ENCODE measurements at places on chromosomes 2 and 18.
A peak's percentile ranks its signal among the peaks of the same experiment; 100 is the strongest.

- no peak for DNase-seq
Measured at GRCh38 chr2:58319481-58319880, 78.4 kb upstream of the FANCL start.

DNA sequence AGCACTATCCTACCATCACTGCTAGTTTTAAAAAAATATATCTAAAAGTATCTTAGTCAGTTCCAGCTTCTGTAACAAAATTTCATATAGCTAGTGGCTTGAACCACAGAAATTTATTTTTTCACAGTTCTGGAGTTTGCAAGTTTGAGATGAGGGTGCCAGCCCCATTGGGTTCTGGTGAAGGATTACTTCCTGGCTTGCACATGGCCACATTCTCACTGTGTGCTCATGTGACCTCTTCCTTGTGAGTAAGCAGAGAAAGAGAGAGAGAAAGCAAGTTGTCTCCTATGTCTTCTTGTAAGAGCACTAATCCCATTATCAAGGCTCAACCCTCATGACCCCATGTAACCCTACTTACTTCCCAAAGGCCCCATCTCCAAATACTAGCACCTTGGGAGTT lies 158.9 kb downstream of the DOK6 start:
- DNase-seq, result no peak

DNA sequence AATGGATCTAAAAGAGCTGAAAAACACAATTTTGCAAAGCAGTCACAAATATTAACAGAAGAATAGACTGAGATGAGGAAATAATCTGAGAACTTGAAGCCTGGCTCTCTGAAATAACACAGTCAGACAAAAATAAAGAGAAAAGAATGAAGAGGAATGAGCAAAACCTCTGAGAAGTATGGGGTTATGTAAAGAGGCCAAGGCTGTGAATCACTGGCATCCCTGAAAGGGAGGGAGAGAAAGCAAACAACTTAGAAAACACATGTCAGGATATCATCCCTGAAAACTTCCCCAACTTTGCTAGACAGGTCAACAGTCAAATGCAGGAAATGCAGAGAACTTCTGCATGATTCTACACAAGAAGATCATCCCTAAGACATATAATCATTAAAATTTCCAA lies 73.5 kb upstream of the LHCGR start:
- DNase-seq, result no peak

DNA sequence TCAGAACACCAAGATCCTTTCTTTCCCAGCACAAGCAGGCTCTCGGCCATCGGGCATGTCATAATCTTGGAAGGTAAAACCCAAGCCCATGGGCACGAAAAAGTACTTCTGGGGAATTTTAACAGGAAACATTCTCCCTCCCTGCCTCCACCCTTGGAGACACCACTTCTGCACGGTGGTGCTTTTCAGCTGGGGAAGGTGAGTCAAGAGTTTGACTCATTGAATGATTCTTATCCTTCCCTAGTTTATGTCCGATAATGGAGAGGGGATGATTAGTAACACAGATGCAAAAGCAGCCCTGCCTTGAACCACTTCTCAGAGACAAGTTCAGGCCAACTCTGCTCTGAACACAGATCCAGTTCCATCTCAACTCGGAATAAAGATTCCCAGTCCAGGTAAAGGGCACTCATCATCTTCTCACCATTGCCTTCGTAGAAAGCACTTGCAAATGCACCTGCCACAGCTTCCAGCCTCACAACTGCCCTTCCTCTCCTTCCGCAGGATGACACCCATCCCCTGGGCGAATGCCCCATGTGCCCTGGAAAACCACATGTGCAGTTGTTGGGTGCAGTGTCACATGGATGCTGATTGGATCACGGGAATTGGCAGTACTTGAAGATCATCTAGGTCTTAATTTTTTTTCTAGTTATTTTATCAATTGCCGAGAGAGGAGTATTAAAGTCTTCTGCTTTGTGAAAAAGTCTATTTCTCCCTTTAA lies 136.2 kb downstream of the PXDN start:
- no peak for DNase-seq

DNA sequence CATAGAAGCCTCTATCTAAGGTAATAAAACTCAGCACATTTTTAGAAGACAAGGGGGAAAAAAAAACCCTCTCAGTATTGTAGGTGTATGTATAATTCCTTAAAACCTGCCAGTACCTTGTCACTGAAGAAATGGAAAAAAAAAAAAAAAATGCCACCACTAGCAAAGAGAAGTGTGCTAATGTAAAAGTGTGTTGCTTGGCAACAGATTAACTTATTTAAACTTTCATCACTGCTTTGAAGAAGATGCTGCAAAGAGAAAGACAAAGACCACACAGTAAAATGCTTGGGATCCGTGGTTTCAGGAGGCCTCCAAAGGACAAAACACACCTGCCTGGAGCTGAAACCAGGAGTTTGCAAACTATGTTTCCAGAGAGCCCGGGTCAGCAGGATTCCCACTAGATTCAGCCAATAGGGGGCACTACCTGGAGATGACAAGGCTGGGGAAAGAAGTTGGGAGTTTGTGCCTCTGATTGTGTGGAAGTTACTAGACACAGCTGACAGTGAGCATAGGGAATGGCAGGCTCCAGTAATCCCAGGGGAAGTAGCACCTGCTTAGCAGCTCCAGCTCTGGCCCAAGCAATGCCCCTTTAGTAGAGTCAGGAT lies 169.1 kb upstream of the TRIB2 start:
- no peak for DNase-seq

- DNase-seq, result no peak
Measured at GRCh38 chr2:222169346-222169745, 129.5 kb downstream of the PAX3 start.

DNA sequence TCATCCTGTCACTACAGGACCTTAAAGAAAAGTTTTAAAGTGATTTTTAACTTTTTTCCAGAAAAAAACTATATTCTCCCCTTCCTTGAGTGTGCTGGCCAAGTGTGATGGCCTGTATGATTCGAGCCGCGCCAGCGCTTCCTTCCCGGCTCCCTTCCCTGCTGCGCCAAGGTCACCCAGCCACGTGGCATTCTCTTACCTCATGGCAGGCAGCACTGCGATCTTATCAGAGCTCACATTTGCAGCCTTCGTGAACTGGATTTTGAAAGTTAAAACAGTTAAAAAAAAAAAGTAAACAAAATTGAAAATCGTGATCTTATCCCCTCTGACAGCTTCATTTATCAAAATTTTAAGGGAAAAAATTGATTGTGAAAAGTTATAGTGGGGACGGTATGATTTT lies 279.8 kb downstream of the PTGR3 start:
- DNase-seq, result no peak

DNA sequence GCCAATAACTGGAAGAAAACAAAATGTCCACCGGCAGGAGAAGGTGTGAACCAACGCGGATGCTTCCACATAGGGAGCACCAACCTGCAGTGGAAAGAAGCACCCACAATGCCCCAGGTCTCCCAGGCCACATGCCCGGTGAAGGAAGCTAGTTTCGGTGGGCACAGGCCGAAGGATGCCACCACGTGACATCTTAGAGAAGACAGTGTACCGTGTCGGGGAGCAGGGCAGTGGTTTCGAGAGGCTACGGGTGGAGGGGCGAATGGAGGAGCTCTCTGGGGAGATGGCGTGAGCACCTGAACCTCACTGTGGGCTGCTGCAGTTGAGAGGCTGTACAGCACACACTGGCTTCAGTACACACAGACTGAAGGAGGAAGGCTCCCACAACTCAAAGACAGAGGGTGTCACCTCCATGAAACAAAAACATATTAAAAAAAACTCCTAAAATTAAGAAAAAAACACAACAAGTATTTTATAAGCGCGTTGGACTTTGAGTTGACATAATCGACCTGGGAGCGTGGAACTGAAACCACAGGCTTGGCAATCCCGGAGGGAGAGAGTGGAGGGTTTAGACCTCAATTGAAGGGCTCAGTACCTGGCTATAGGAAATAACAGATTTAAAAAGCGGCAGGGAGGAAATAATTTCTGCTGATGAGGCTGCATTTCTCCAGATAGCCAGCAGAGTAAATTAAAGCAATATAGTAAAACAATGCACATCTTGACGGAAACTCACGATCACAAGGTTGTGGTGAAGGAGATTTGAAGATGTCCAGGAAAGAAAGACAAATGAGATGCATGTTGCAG lies 160.1 kb downstream of the RTP5 start:
- no peak for DNase-seq

DNA sequence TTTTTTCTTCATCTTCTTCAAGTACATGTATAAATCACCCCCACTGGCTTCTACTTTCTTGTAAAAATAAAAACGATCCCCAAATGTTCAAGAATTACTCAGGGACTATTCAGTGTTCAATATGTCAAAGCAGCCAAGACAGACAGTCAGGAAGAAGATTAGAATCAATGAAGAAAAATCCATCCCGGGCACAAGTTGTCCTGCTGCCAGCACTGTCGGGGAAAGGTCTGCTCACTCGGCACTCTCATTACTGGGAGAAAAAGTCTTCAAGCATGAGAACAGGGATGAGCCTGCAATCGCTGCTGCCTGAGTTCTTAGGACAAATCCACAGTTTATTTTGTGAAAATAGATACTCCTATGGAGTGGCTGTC lies 482.8 kb upstream of the KLHL29 start:
- no peak for DNase-seq

GRCh38 chr2:44969936-44970335 lies 28.4 kb downstream of the SIX3 start:
- no peak for DNase-seq

GRCh38 chr2:5696404-5696944 lies 4.3 kb downstream of the SOX11 start:
- no peak for DNase-seq

GRCh38 chr2:52113338-52113737 lies 1081.4 kb upstream of the NRXN1 start:
- no peak for DNase-seq

GRCh38 chr2:121075641-121076497 lies 209.1 kb downstream of the TFCP2L1 start:
- peak; percentile 27 for DNase-seq

GRCh38 chr2:213187833-213188532 lies 36.6 kb upstream of the IKZF2 start:
- no peak for DNase-seq

DNA sequence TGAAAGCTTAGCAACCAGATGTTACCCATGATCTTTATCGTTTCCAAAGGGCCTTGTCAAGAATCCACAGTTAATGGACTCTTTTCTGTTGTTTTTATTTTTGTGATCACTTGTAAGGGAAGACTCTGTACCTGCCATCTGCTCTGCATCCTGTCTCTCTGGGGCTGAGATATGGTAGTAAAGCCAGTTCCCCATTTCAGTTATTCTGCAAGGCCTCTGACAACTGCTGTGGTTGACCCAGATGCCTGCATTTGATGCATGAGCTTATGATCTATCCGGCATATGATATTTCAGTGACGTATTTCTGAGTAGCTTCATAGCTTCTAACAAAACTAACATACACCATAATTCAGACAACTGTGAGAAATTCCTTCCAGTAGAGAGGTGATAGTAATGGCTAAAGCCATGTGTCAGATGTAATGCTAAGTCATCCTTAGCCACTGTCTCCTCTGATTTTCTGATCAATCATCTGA lies 105.1 kb downstream of the TPO start:
- DNase-seq, result no peak

- no peak for DNase-seq
Measured at GRCh38 chr2:96503637-96504243, 1.4 kb downstream of the NEURL3 start.

DNA sequence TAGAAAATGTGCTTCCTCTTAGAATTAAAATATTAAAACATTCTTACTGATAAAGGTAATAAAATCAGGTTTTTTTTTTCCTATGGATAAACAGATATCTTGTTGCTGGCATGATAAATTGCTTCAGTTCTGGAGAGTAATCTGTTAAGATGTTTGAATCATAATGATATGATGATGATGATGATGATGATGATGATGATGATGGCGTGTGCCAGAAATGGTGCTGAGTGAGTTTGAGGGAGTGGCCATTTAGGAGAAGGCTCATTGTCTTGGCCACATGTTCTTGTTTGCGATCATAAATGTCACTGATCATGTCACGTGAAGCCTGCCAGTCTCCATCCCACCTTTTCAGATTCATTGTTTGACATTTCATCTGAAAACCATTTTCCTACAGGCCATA lies 35.0 kb downstream of the ADAM23 start:
- DNase-seq, result no peak

DNA sequence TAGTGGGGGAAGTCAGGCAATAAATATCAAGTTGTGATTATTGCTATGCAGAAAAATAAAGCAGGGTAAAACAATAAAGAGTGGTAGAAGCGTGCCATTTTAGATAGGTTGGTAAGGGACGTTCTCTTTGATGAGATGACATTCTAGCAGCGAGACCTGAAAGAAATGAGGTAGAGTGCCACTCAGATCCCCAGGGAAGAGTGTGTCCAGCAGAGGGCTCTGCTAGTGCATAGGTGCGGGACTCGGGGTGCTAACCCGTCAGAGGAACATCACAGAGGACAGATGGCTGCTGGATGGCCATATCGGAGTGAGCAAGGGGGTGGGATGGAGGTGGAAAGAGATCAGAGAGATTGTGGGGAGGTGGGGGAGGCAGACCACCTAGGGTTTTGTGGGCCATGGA lies 16.3 kb upstream of the GTF2A1L start:
- no peak for DNase-seq

- no peak for DNase-seq
Measured at GRCh38 chr18:69956057-69956456, 8.4 kb upstream of the CD226 start.

- DNase-seq, result peak; percentile 97
Measured at GRCh38 chr2:228367356-228367755, 185.9 kb upstream of the SPHKAP start.

GRCh38 chr2:241857041-241857541 lies 1.6 kb downstream of the PDCD1 start:
- no peak for DNase-seq

- peak; percentile 67 for DNase-seq
Measured at GRCh38 chr2:218216336-218216673, 684 bp upstream of the ARPC2 start.

GRCh38 chr2:22690096-22690495 lies 694.9 kb upstream of the KLHL29 start:
- DNase-seq, result no peak

GRCh38 chr18:69998523-69998987 lies 50.9 kb upstream of the CD226 start:
- DNase-seq, result no peak

DNA sequence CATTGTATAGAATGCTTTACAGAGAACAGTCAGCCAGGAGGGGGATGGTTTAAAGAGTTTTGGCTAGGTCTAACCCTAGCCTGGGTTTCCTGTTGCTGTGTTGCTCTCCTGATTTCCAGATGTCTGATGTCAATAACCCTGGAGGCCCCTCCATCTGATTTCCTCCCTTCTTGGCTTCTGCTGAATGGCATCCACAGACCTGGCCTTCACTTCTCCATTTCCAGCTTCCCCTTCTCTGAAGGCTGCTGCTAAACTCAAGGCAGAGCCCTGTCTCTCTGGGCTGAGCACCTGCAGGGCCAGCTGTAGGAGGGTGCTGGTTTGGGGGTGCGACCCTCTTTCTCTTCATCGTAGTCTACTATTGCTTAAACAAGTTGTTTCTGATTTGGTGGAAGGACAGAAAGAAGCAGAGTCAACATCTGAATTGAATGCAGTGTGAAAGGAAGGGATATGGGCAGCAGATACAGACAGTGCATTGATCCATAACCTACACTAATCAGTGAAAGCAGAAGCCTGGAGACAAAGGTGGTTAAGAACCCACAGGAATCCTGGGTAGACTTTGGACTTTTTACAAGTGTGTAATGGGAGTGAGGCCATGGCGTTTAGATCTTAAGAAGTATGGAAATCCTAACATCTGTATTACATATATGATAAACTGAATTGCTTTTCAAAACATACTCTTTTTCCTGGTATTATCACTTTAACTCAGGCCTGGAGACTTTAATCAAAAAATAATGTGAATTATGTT lies 153.6 kb downstream of the HRH4 start:
- no peak for DNase-seq

All from DMS79 treated with DMSO at 0.1 percent for 48 hours (cell line).